ENCODE measurements at places on chromosomes 11 and 22.

DNA sequence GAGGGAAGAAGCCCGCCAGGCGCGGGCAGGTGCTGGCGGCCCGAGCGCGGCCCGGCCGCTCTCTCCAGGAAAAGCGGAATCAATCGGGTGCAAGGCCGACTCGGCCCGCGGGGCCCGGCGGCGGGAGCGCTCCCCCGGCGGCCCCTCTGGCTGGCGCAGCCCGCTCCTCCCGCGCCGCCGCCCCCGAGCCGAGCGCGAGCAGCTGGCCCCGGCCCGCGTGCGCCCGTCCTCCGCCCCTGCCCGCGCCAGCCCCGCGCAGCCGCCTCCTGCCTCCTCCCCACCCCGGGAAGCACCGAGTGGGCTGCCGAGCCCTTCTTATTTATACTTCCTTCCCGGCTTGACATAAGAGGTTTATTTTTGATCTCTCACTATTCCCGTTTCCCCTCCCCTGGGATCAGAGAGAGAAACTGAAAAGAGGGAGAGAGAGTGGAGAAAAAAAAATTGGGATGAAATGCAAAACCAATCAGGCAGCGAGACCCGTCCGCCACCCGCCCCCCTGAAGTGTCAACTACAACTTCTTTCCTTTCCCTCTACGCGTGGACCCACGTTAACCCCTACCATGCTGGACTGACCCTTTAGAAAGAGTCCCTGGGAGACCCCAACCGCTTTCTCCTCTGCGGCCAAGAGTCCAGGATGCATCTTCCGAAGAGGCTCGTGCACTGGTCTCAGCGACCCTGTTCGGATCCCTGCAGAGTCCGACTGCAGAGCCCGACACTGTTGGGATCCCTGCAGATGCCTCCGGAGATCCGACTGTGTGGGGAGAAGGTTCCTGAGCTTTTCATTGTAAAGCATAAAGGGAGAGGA, at the start of gene ADAMTS8:
Gene ADAMTS8 (minus strand): TSS at position 294 of the 804 bp plus-strand sequence. CDS start 323 bp downstream, outside the sequence.
- no peak for DNase-seq

- DNase-seq = no peak
Observed at GRCh38 chr11:32935462-32936029, 42.9 kb downstream of the QSER1 start.

DNA sequence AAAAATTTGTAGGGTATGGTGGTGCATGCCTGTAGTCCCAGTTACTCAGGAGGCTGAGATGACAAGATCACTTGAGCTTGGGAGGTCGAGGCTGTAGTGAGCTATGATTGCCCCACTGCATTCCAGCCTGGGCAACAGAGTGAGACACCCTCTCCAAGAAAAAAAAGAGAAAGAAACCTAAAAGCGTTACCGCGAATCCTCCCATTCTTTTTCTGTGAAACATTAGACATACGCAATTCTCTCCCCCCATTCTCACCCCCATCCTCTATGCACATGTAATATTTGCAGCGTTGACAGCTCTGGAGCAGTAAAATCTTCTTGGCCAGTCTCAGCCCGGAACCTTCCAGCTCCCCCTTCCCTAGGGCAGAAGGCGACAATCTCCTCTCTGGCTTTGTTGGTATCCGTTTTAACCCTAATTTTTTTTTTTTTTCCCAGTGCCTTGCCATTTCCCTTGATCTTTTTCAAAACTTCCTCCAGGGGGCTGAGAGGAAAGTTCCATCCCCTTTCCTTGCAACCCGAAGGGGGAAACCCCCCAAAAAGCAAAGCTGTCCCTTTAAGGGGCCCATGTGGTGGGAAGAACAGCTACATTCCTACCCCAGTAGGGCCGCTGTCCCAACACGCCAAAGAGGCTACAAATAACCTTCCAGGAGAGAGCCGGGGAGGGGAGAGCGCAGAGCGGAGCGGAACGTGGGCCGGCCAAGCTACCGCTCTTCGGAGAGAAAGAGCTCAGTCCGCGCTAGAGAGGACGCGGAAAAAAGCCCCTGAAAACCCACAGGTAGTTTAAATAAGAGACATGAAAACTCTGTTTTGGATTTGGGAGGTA, 1.9 kb downstream of the LRP4 start:
- DNase-seq = no peak

DNA sequence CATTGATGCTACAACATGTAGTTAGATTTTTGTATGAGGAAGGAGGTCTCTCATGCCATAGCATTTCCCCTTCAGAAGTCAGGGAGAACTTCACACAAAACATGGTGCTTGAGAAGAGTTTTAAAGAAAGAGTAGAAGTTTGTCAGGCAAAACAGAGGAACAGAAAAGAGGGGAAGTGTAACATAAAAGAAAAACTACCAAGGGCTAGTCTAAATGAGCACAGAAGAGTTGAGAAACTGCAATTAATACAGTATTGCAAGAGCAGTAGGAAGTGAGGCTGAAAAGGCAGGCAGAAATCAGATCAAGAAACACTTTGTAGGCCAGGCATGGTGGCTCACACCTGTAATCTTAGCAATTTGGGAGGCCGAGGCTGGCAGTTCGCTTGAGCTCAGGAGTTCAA, 61.0 kb downstream of the FAM168A start:
- DNase-seq = no peak

GRCh38 chr11:122634501-122634900, 21.0 kb upstream of the UBASH3B start:
- DNase-seq = peak; percentile 85

DNA sequence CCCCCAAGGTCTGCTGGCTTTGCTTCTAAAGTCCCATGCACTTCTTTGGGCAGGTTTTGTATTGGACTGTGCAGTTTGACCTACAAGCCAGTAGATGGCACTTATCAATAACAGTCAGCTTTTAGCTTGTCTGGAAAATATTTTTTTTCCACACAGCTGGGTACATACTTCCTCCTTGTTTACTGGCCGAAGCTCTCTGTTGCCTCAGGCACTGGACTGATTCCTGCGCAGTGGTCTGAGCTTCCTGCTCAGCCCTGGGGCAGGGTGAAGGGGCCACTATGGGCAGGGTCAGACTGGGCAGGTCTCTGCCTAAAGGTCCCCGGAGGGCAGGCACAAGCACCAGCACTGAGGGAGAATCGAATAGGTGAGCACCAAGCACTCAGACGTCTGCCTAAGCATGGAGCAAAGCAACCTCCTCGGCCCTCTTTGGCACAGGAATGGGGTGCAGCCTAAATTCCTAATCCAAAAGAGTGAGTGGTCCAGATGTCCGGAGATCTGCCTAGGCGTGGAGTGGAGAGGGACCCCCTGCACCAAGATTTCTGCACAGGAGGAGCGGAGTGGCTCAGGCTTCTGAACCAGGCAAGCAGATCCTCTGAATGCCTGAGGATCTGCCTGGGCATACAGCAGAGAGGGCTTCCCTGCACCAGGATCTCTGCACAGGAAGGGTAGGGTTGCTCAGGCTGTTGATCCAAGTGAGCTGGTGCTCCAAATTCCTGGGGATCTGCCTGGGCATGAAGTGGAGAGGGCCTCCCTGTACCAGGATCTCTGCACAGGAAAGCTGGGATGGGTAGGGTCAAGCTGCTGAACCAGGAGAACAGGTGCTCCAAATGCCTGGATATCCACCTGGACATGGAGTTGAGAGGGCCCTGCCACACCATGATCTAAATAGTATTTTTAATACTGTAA, 105.9 kb upstream of the C11orf58 start:
- DNase-seq = peak; percentile 66

GRCh38 chr11:119320776-119321524, 4.0 kb upstream of the MCAM start:
- peak; percentile 21 for DNase-seq

DNA sequence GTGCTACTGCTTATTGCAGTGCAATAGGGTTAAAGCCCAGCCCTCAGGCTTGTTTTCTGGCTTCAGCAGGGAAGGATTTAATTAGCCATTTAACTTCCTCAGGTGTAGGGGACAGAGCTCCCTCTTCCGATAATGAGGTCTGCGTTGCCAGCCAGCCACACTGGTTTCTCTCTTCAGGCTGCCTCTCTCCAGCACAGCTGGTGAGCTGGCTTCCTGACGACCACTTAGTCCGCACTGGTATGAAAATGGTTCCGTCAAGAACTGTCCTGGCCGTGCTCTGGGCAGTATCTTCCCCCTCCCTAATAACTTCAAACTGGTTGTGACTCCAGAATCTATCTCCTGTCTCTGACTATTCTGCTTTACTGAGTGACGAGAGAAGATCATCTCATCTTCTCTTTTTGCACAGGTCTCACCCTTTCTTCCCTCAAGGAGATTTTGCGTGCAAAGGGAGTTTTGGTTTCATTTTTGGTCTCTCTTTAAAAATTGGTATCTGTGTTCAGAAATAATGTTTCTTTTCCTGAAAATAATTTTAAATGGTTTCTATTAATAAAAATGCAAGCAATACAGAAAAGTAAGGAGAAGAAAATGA, 49.2 kb downstream of the CNTN5 start:
- peak; percentile 39 for DNase-seq

DNA sequence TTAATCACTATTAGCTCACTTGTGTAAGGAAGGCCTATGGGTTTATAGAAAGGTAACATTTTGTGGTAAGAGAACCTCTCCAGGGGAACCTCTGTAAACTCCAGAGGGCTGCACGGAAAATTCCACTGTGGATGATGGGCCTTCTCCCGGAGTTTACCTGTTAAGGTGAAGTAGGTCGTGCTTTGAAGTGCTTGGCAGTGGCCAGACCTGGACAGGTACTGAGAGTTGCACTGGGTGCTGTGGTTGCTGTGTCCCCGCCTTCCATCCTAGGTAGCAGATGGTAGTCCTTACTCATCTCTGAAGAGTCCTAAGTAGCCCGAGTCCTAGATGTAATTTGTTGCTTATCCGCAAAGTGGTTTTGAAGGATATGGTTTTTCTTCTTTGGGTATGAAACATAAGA, 133.4 kb downstream of the TEAD1 start:
- DNase-seq = no peak

- DNase-seq = no peak
Observed at GRCh38 chr11:45817191-45817590, 12.2 kb downstream of the SLC35C1 start.

- DNase-seq = no peak
Observed at GRCh38 chr22:20989323-20990138, 7.4 kb downstream of the LZTR1 start.

- DNase-seq = no peak
Observed at GRCh38 chr22:24129980-24130379, 51.3 kb upstream of the SUSD2 start.

- DNase-seq = no peak
Observed at GRCh38 chr11:12284316-12285050, 92.9 kb upstream of the PARVA start.
